ENCODE measurements at places on chromosomes 4 and X.

- DNase-seq = no peak
Observed at GRCh38 chr4:114211556-114211955, 232.1 kb upstream of the ARSJ start.

DNA sequence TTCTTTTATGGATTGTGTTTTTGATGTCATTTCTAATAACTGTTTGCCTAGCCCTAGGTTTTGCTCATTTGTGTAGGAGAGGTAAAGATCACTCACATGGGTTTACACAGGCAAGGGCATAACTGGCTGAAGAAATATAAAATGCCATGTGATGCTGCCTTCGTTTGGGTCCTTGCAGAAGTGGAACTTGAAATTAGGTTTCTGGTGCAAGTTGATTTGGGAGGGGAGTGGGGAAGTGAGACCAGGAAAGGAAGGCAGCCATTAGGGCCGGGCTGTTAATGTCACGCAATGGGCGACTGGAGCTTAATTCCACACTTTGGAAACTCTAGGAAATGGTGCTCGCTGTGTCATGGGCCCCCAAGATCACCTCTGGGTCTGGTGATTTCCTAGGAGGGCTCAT lies 14.5 kb downstream of the CLCN4 start:
- no peak for DNase-seq

- DNase-seq = no peak
Observed at GRCh38 chr4:15188605-15189539, 186.6 kb downstream of the CPEB2 start.

- no peak for DNase-seq
Observed at GRCh38 chr4:164621886-164622521, 131.9 kb upstream of the SMIM31 start.

- no peak for DNase-seq
Observed at GRCh38 chrX:150753357-150753756, 60.2 kb downstream of the MTMR1 start.

- no peak for DNase-seq
Observed at GRCh38 chr4:26311633-26312032, 9.2 kb upstream of the RBPJ start.

DNA sequence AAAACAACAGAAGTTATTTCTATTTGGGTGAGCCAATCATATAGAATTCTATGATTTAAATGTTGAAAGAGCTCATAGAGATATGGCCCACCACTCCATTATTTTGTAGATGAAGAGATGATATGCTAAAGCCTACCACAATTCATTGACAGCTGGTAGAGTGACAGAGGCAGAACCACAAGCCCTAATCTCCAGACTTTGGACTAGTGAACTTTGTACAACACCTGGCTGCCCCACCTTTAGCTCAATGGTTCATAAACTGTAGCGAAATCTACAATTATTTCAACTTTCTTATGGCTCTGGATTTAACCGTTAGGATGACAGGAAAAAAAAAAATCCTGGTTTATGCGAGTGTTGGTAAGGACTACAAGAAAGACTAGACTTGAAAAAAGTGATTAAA lies 50.9 kb downstream of the PRKG2 start:
- no peak for DNase-seq

- no peak for DNase-seq
Observed at GRCh38 chr4:44162538-44163270, 285.9 kb downstream of the KCTD8 start.

- DNase-seq = no peak
Observed at GRCh38 chr4:128477540-128477939, 189.9 kb upstream of the PGRMC2 start.

GRCh38 chr4:73831569-73831968 lies 4.9 kb upstream of the CXCL6 start:
- DNase-seq = no peak

GRCh38 chr4:6689506-6689960 lies 4.1 kb upstream of the S100P start:
- DNase-seq = no peak

DNA sequence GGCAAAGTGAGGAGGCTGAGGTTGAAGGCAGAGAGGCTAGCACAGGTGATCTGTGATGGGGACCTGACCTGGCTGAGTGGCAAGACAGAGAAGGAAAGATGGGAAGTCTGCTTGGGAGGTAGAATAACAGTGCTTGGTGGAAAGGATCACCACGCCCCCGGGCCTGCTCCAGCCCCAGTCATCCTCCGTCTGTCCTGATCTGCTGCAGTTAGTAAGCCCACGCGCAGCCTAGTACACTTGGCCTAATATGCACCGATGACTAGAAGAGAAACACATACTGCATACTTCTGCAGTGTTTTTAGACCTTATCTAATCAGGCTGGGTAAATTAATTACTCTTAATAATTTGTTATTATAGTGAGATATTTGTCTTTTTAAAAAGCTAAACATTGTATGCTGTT lies 103.7 kb upstream of the KLF3 start:
- DNase-seq = no peak

- DNase-seq = peak; percentile 39
Observed at GRCh38 chr4:8910822-8911315, 39.2 kb upstream of the HMX1 start.

DNA sequence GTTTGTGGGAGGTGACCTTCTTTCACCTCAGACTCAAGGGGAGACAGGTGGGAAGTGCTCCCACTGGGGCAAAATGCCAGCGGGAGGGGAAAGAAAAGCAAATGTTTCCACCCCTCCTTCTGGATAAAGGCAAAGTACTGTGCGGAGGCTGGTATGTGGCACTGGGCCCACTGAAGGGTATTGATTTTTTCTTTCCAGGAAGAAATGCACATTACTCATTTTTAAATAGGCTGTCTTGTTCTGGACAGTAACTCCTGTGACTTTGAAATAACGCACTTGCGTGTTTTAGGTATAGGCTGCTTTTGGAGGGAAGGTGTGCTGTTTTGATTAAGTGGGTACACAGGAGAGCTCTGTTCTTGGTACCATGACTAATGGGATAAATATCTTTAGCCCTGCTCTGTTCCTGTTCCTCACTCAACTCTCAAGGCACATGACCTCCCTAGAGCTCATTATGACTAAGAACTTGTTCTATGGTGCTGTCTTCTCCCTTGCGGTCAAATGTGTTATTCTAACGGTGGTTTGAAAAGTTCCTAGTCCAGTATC lies 40.7 kb upstream of the MBTPS2 start:
- no peak for DNase-seq

DNA sequence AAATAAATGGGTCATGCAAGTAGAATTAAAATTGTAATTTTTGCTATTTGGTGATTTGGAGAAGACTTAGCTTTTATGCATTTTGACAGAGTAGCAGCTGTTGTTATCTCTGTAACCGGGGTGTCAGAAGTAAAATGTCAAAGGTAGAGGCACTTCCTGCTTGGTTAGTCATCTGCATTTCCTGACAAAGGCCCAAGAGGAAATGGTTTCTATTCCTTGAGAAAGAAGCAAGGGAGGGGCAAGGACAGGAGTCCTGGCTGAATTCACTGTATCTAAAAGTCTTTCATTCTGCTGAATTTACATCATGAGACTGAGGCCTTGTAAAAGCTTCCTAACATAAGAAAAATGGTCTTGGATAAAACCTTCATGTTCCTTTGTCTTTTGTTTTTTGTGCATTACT lies 550.9 kb upstream of the BOD1L1 start:
- DNase-seq = no peak

Measured in sciatic nerve (tissue), 2 donors.